Nucleus accumbens (tissue), 56 donors: ENCODE measurements at places on chromosomes 7 and 10.

DNA sequence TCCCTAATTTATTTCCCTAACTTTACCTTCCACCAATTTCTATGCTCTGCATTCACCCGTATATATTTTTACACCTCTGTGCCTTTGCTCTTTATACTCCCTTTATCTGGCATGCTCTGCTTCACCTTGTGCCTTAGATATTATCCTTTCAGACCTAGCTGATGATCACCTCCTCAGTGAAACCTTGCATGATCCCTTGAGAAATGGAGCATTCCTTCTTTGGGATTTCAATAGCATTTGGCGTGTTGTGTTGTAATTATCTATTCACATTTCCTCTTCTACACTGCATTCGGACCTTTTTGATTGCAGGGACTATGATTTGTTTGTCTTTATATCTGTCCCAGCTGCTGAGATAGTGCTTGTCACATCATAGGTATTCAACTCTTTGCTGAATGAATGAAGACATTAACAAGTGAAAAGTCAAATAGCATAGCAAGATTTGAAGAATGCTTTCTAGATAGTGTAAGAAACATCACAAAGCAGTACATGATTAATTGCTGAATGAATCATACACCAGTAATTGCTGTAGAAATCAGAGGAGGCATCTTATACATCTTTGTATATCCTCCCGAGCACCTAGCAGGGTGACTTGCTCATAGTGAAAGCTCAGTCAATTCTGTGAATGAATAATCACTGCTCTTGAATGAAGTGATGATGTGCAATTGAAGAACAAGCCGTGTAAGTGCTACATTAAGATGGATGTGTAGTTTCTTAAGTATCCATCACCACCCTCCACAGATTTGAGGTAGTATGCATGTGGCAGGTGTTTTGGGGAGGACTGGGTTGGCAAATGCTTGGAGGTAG, 2.0 kb upstream of the TM9SF3 start:
- DNase-seq, result no peak

DNA sequence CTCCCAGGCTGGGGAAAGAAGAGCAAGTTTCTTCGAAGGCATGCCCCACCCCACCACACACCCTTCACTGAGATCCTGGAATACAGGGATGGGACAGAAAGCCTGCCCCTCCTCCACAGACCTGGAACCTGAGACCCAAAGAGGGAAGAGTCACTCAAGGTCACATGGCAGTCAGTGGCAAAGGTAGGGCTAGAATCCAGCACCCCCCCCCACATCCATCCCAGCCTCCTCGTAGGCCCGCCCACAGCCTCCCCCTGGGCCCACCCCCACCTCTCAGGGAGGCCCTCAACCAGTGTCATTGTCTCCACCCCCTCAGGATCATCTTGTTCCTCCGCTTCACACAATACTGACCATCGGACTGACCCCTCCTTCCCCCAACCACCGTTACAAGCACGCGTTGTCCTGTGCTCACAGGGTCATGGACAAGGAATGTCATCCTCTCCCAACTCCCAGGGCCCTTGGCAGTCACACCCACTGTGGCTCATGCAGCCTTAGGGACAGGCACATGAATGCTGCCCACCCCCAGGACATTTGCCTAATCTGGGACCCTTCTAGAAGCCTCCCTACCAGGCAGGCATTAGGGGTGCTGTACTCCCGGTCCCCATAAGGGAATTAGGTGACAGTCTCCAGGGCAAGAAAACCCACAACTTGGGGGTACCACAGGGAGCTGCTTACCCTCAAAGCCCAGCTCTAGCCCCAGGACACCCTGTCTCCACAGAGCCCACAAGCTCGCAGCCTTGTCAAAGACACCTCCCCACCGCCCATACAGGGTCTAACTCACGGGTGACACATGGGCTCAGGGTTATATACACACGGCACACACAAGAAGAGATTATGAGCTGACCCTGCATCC, 1.4 kb downstream of the KCNH2 start:
- DNase-seq, result no peak

- DNase-seq, result no peak
Measured at GRCh38 chr10:122189185-122189584, 81.9 kb upstream of the BTBD16 start.

DNA sequence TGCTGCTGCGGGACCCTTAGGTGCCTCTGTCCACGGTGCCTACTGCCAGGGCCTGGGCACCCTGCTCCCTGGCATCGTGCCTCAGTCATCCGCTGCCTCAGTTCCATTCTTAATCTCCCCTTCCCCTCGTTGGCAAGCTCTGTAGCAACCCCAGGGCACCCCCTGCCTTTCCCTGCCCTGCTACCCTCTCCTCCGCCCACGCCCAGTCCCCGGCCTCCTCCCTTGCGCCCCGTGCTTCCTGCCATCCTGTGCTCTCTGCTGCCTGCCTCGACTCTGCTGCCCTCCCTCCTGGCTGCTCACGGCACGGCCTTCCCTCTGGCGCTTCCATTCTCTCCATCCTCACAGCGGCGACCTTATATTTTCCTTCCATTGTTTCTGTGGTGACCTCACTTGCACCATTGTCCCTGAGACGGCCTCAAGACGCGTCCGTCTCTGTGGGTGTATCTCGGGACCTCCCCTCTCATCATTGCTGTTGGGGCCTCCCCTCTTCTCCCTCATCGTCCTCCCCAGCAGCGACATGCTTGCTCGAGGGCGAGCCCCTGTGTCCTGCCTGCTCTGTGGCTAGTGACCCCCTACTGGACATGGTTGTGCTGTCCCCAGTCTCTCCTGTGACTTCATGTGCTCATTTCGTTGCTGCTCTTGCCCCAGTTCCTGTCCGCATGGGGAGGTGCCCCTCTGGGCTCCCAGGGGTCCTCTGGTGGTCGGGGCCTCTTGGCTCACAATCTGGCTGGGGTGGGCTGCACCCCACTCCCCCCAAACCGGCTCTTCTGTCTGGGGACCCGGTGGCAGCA, 35.3 kb downstream of the AGAP3 start:
- no peak for DNase-seq

GRCh38 chr7:39691821-39692220, 68.4 kb downstream of the RALA start:
- DNase-seq, result no peak

GRCh38 chr10:70405037-70405824, 1.3 kb downstream of the EIF4EBP2 start:
- DNase-seq, result no peak

- peak; percentile 44 for DNase-seq
Measured at GRCh38 chr10:43409385-43410109, 561 bp upstream of the HNRNPF start.

- DNase-seq, result no peak
Measured at GRCh38 chr10:132145002-132145401, 41.7 kb upstream of the DPYSL4 start.

- no peak for DNase-seq
Measured at GRCh38 chr7:22001345-22002004, 55.8 kb upstream of the CDCA7L start.

DNA sequence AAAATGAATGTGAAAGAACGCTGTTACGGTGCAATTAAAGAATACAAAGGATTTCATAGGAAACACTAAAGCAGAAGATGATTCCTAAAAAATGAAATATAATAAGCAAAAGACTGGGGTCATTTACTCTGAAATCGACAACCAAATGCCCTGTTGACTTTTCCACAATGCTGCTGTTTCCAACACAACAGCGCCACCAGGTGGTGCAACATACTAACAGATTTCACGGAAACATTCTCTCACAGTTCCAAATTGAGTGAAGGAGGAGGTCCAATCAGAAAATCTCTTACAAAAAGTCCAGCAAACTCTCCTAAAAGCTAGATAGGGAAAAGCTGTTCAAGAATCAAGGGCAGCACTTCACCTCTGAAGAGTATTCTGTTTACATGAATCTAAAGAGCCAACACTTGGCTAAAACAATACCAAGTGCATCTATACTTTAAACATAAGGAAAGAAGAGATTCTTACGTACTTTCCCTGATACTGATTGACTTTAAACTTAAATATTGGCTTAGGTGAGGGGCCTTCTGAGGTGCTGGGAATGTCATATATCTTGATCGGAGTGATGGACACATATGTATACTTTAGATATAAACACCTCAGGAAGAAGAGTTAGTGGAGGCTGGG, 55.9 kb downstream of the UPF2 start:
- peak; percentile 11 for DNase-seq

GRCh38 chr10:75782463-75783248, 351.2 kb downstream of the LRMDA start:
- no peak for DNase-seq

DNA sequence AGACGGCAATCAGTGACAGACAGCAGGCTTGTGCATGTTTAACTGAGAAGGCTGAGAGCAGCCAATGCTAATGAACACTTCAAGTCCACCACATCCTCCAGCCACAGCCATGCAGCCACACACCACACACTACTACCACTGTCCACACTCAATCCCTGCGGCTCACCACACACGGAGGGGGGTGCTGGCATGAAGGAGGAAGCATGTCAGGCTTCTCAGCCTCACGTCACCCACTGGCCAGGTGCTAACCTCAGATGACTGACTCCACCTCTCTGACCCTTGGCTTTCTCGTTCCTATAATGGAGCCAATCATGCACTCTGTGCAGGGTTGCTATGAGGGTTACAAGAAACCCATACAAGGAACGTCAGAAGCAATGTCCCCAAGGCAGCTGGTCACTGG, 165.4 kb upstream of the RNF32 start:
- DNase-seq, result no peak

DNA sequence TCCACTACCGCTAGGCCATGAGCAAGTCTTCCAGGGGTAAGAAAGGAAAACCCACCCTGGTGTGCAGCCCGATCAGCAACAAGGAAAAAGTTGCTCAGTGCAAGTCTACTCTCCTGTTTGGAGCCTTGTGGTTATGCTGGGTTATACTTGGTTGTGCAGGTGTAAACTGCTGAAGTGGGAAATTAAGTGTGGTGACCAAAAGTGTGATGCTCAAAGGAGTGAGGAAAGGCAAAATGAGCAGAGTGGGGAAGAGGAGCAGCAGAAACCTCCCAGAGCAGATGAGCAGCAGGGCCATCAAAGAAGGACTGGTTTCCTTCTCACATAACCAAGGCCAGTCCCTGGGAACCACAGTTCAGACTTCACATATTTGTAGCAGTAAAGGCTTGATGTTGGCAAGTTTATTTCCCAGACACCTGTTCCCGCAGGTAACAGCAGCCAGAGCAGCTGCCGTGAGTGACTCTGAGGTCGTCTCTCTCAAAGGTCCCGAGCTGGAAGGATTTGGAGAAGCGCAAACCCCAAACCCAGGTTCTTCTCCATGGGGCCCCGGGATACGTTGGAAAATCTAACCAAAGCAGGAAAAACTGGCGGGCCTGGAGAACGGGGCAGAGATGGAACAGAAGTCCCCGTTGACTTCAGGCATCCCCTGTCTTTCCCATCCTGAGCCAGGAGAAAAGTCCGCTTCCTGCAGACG, 607 bp upstream of the SMO start:
- no peak for DNase-seq

DNA sequence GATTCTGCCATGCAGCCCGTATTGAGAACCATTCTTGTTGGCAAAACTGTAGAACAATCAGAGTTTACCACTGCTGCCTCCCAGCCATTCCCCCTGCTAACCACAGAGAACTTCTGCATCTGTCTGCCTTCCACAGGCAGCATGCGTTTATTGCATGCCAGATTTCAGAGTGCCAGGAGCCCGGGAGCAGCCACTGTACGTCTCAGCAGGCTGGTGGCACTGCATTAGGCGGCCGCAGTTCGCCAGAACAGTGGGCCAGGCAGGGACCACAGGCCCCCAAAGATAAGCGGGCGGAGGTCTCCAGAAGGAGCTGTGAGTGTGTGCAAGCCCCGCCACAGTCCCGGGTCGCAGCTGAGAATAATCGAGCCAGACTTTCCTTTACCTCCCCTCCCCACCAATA, 31.8 kb downstream of the ZNF467 start:
- peak; percentile 31 for DNase-seq

DNA sequence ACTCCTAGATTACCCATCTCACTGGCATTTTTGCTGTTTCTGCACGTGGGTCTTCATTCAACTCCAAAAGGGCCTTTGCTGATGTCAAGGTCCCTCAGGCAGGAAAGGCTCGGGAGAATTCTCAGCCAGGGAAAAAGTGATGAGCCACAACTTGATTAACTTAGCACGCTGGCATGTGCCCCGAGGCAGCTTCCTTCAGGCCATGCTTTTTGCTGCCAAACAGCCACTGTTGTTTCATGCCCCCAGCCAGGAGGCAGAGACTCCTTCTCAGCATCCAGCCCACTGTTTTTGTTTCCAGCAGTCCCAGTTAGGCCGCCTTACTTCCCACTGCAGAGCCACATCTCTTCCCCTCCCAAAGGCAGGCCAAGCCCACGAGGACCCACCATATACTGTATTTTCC, 266.5 kb upstream of the YAE1 start:
- DNase-seq, result no peak

DNA sequence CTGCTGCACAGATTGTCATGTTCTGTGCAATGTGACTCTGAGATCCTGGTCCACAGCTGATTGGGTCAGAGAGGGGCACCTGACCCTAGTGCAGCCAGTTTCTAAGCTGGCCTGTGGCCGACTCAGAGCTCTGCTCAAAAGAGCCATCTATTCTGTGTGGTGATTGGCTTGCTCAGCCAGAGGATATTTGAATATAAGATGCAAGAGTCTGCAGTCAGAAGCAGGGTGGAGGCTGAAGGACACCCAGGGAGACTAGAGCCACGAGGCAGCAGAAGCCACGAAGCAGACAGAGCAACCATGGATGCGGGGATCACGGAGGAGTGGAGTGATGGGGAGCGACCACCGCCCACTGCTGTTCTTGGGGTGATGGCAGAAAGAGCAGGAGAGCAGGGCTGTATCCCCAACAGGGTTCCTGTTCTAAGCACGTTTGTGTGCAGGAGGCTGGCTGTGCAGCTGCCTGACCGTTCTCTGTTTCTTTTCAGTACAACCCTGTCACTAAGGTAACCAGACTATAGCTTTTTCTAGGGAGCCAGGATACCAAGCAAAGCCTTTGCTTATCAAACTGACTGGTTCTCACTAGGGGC, 19.5 kb upstream of the RHEB start:
- DNase-seq, result no peak

DNA sequence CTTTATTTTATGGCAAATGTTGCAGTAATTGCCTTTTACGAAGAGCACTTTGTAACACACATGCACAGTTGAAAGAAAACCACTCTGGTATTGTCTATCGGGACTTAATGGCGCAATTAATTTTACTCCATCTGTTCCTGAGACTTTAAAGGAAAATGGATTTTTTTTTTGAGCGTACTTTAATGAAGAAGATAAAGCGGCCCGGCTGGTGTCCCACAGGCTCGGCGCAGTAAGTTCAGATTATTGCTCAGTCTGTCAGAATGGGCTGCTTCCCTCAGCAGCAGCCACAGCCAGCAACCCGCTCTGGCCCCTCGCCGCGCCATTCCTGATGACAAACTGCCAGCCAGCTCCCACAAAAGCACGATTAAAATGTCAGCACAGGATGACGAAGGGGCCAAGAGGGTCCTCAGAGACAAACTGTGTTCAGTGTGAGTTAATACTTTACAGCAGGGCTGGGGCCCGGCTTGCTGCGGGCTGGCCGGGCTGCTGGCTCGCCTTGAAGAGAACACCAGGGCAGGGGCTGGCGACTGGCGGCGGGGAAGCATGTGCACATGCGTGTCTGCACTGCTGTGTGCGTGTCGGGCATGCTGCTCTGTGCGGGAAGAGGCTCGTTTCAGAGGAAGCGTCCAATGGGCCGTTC, 501.0 kb upstream of the GALNT17 start:
- DNase-seq, result no peak
